ENCODE measurements at places on chromosomes 7 and 10. TPM values are rescaled to one million over a fixed set of nuclear protein-coding genes. Genes with fewer than 3 reads are reported as not detected.

DNA sequence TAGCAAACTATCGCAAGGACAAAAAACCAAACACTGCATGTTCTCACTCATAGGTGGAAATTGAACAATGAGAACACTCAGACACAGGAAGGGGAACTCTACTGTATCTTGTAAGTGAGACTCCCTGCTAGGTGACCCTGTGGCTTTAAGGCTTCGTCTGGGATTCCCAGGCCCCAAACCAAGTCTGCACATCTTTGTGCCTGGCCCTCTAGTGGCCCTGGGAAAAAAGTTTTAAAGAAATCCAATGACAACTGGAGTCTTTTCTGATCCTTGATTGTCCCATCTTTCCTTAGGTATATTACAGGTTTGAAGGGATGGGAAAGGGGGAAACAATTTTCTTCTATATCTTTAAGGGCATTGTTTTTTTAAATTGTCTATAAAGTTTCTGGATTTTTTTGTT, 10.6 kb upstream of the LIPM start:
- H3K4me1 ChIP-seq: no peaks in the 10 kb centered on the region
- H3K4me3 ChIP-seq: no peak overlapping the region
- no peak overlapping the region for H3K27ac ChIP-seq
- no peaks in the 10 kb centered on the region for H3K27me3 ChIP-seq

The PLCE1 gene
- total RNA-seq: 4.3 TPM

- no peaks in the 10 kb centered on the region for H3K27me3 ChIP-seq
- DNase-seq: no peak
- H3K27ac ChIP-seq: no peak overlapping the region
These were observed 46.7 kb downstream of the CAV1 start for GRCh38 chr7:116571552-116571951.

DNA sequence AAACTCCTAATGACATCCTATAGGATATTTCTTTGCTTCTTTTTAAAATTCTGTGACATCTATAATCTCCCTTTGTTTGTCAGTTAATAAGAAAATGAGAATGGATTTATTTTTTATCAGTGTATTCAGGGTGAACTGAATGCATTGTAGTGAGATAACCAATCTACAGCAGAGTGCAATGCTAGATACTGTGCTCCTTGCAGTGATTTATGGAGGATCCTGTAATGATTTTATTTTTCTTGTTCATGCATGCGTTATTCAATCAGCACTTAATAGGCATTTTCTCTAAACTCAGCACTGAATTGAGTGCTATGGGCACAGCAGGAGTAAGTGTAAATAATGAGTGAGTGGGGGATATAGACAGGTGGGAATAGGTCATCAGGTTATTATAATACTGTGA, 253.9 kb downstream of the CDK14 start:
- no peaks in the 10 kb centered on the region for H3K36me3 ChIP-seq
- no peaks in the 10 kb centered on the region for H3K4me1 ChIP-seq
- H3K27ac ChIP-seq: no peak overlapping the region
- H3K27me3 ChIP-seq: no peaks in the 10 kb centered on the region
- no peak overlapping the region for H3K4me3 ChIP-seq

The PLEKHS1 gene
- 7.9 TPM for total RNA-seq

The TAX1BP1 gene
- 58.1 TPM for total RNA-seq

The MEIG1 gene
- total RNA-seq: not detected

GRCh38 chr7:47648275-47648925, 66.5 kb upstream of the TNS3 start:
- no peaks in the 10 kb centered on the region for H3K4me1 ChIP-seq
- H3K27ac ChIP-seq: no peak overlapping the region
- H3K36me3 ChIP-seq: no peaks in the 10 kb centered on the region
- H3K4me3 ChIP-seq: no peak overlapping the region
- DNase-seq: no peak
- H3K27me3 ChIP-seq: no peaks in the 10 kb centered on the region

DNA sequence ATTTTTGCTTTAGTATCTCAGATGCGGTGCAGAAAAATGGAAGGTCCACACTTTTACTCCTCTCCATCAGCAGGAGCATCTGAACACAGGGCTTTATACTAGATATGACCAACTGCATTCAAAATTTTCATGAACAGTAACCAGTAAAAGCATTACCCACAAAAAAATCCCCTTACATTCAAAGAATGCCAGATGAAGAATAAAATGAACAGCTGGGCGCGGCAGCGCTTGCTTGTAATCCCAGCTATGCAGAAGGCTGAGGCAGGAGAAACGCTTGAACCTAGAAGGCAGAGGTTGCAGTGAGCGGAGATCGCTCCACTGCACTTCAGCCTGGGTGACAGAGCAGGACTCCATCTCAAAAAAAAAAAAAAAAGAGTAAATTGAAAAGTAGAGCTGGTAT, 3.1 kb downstream of the SAR1A start:
- DNase-seq: no peak
- H3K36me3 ChIP-seq: no peaks in the 10 kb centered on the region
- no peaks in the 10 kb centered on the region for H3K27me3 ChIP-seq
- peaks cover 40% of the 10 kb centered on the region for H3K4me1 ChIP-seq
- no peak overlapping the region for H3K4me3 ChIP-seq
- H3K27ac ChIP-seq: no peak overlapping the region

DNA sequence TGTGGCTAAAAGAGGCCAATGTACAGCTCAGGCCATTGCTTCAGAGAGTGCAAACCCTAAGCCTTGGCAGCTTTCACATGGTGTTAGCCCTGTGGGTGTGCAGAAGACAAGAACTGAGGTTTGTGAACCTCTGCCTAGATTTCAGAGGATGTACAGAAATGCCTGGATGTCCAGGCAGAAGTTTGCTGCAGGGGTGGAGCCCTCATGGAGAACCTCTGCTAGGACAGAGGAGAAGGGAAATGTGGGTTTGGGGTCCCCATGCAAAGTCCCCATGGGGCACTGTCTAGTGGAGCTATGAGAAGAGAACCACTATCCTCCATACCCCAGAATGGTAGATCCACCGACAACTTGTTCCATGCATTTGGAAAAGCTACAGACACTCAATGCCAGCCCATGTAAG, 12.4 kb downstream of the SORCS1 start:
- H3K36me3 ChIP-seq: no peaks in the 10 kb centered on the region
- H3K4me3 ChIP-seq: no peak overlapping the region
- DNase-seq: no peak
- no peak overlapping the region for H3K27ac ChIP-seq

The NKX6-2 gene
- 0.12 TPM for total RNA-seq

GRCh38 chr10:62175251-62175650, 93.4 kb downstream of the RTKN2 start:
- no peak overlapping the region for H3K4me3 ChIP-seq
- no peaks in the 10 kb centered on the region for H3K4me1 ChIP-seq
- no peaks in the 10 kb centered on the region for H3K27me3 ChIP-seq
- no peaks in the 10 kb centered on the region for H3K36me3 ChIP-seq
- H3K27ac ChIP-seq: no peak overlapping the region

The RPEL1 gene
- not detected for total RNA-seq

DNA sequence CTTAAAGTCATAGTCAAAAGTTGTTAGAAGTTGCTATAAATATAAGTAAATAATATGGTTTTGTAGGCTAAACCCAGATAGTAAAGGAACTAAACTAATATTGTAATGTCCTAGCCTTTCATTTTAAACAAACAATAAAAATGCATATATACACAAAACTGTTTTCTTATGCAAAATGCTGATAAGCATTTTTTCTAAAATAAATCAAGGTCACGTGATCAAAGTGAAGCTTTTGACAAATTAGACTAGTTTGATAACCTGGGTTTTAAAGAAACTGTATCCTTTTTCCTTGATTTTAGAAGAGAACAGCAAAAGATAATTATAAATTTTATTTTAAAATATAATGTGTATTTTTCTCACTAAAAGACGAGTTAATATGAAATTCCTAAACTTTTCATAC, 313.3 kb downstream of the PCDH15 start:
- H3K27ac ChIP-seq: no peak overlapping the region
- no peak overlapping the region for H3K4me3 ChIP-seq
- H3K36me3 ChIP-seq: no peaks in the 10 kb centered on the region
- H3K27me3 ChIP-seq: no peaks in the 10 kb centered on the region
- H3K4me1 ChIP-seq: no peaks in the 10 kb centered on the region

The C7orf57 gene
- not detected for total RNA-seq

The MYPN gene
- 0.16 TPM for total RNA-seq

Data from pancreas (tissue), 10 donors.